ENCODE measurements at places on chromosomes 3 and 15.

- no peak for DNase-seq
Observed at GRCh38 chr3:112785321-112786001, 61.2 kb downstream of the CD200R1L start.

DNA sequence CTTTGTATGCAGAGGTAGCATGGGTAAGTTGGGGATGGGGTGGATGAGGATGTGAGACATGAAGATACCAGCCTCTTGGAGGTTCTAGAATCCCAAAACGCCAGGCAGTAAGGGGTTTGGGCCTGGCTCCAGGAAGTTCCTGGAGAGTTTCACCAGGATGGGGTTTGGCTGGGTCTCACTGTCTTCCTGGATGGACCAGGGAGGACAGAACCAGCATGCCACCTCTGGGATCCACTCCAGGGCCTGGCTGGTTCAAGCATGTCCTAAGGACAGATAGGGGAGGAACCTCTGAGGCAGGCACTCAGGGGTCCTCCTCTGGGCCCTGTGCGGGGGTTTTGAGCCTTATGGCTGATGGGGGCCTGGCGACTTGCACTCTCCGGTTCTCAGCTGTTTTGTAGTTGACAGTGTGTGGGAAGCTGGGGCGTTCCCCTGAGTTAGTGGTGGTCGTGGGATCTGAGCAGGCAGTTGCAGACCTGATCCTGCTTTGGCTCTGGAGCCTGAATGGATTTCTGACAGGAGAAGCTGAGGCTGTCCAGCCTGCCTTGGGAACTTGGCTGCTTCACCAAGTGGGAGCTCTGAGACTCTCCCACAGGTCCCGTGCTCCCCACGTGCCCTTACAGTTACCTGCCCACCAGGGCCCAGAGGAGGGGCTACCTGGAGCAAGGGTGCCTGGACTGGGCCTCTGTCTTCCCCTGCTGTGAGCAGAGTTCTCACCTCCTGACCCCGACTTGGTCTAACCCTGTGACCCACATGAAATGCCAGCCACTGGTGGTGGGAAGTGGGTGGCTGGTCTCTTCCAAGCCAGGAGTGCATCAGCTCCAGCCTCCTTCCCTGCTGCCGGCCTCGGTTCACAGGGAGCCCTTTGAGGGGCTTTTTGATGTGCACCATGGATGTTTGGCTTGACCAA lies 128.4 kb downstream of the EEFSEC start:
- no peak for DNase-seq

DNA sequence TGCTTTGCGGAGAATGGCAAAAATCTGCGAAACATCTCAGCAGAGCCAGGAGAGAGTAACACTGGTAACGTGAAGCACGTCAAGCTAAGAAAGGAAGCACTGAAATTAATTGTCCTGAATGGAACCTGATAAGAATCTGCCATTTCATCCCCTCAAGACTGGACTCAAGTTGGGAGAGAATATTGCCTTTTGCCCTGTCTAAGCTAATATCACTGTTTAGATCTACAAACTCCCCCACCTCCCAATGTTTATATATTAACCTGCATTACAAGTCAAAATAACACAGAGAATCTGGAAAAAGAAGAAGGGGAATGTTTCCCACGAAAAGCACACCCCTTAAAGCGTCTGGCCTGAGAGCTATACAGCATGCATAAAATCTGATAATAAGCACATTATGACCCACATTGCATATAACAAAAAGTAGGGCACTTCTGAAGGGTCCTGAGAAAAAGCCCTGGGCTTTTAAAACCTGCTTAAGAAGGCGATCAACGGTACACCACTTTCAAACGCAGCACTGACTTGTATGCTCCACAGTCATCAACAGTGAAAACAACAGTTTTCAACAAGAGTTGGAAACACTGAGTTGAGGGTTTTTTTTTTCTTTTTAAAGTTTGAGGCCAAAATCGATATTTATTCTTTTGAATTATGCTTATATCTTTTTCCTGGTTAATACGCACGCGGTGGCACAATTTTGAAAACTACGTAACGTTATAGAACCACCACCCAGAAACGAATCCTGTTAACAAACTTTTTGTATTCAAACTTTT lies 1.4 kb upstream of the KAT2B start:
- DNase-seq: no peak

DNA sequence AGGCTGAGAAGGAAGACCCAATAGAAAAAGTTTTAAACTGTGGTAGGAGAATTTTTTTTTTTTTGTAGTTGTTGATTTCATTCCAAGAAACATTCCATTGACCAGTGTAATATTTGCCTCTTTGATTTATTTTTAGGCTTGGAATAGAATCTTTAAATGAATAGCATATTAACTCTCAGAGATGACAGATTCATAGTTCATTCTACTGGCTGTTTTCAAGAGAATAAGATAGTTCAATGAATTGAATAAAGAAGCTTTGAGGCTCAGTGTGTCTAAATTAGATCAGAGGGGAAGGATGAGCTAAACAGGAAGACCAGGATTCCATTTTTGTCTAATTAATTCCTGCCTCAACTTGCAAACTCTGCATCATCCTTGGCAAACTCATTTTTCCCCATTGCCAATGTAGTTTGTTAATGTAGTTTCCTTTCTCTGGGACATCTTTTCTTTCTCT lies 98.4 kb downstream of the NAALADL2 start:
- DNase-seq: no peak

DNA sequence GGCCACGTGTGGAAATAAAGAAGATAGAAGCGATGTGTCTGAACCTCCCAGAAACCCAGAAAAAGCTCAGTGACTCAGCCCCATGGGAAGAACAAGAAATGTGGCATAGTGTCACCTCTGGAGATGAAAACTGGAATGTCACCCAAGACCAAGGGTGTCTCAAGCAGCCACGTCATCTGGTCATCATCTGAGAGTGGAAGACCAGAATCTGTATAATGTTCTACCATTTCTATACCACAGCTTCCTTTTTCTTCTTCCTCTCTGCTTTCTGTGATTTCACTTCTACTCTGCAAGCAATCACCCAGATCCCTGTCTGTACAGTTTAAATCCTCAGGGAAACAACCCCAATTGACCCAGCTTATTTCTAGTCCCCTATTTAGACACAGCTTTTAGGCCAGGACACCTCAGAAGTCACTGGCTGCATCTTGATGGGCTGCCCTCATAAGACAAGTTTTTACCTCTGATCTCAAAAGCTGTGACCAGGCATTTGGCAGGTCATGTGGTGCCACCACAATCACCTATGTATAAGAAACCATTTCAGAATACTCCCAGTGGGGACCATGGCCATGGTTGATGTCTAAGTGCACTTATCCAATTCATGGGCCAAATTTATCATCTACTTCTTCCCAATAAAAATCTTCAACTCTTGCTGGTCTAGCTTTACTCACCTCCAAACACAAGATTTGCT lies 278.5 kb upstream of the UMPS start:
- no peak for DNase-seq

- no peak for DNase-seq
Observed at GRCh38 chr3:68912376-68912775, 20.0 kb downstream of the TAFA4 start.

DNA sequence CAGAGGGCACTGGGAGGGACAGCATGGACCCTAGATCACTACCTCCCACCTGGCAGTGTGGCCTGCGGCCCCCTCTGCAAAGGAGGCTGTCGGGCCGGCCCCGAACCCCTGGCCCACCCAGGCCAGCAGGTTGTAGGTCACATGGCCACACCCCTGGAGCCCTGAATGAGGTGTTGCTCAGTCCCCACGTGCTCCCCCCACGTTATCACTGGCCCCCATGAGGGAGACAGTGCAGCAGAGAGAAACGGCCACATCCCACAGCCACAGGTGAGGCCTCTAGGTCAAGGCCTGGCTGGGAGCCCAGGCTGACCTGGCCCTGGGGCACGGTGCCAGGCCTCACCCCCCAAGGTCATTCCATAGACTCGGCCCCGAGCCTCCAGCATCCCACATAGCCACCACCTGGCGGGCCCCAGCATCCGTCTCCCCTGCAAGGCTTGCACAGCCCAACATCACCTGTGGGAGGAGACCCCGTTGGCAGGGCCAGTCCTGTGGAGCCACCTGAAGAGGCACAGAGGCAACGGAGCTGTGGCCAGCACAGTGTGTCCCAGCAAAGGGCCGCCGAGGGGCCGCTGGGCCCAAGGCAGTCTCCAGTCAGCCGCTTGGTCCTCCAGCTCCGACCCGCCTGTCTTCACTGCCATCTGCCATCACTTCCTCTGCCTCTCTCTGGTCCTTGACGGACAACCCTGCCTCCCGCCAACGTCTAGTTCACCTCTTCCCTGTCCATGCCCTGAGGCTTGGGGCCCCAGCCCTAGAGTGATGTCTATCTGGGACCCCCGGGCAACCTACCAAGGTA lies 53.1 kb downstream of the DNAJB8 start:
- DNase-seq: no peak

DNA sequence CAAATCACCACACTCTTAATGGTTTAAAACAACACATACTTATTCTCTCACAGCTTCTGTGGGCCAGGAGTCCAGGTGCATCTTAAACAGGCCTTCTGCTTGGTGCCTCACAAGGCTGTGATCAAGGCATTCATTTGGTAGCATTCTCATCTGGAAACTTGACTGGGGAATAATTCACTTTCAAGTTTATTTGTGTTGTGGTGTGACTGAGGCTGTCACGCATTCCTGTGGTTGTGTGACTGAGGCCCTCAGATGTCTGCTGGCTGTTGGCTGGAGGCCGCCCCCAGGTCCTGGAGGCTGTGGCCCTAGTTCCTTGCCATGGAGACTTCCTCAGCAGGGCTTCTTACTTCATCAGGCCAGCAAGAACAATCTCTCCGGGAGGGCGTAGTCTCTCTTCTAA lies 16.9 kb upstream of the FAM3D start:
- no peak for DNase-seq

- no peak for DNase-seq
Observed at GRCh38 chr3:86654806-86655460, 336.0 kb downstream of the VGLL3 start.

GRCh38 chr3:129555616-129556357 lies 12.8 kb downstream of the H1-8 start:
- no peak for DNase-seq

DNA sequence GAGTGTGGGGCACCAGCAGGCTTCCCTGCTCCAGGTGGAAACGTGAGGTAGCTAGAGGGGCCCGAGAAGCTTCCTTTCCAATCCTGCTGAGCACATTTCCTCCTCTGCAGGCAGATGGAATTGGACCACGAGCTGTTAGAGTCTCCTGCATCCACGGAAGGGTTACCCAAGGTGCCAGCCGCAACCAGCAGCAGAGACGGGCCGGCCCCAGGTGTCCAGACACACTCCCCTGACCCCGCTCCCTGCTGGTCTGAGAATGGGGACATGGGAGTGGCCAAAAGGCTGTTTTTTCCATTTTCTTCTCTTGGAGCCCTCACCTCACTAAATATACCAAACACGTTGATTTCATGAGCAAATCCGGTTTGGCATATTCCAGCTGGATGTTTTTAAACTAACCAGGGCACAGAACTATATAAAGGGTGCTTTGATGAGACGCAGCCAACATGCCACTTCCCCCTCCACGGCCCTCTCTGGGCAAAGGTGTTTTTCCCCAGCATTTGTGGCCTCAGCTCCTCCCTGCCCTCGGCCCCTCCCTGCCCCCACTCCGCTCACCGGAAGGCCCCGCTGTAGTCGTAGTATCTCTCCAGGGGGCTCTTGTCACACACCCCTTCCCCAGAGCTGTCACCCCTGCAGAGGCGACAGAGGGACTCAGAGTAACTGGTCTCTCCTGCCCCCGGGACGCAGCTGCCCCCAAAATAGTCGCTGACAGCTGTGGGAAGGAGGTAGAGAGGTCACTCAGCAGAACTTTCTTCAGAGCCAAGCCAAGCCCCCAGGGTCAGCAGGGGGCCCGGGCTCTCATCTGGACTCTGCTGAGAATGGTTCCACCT lies 7.0 kb downstream of the MELTF start:
- DNase-seq: no peak

GRCh38 chr15:25932696-25933095 lies 69.6 kb upstream of the ATP10A start:
- DNase-seq: no peak

DNA sequence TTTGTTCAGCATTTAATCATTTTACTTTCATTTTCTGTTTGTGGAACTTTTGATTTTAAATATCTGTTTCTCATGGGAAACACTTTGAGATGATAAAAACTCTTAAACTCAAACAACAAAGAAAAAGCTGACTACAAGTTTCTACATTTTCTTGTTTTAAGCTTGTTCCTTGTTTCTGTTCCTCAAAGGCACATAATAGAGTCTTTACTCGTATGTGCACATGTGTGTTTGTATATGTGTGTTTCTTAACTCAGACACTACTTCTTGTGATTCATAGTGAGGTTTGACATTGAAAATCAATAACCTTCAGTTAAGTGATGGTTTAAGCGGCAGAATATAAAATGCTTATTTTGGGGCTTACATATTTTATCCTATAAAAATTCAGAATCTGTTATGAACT lies 786.7 kb upstream of the EPHA6 start:
- no peak for DNase-seq

DNA sequence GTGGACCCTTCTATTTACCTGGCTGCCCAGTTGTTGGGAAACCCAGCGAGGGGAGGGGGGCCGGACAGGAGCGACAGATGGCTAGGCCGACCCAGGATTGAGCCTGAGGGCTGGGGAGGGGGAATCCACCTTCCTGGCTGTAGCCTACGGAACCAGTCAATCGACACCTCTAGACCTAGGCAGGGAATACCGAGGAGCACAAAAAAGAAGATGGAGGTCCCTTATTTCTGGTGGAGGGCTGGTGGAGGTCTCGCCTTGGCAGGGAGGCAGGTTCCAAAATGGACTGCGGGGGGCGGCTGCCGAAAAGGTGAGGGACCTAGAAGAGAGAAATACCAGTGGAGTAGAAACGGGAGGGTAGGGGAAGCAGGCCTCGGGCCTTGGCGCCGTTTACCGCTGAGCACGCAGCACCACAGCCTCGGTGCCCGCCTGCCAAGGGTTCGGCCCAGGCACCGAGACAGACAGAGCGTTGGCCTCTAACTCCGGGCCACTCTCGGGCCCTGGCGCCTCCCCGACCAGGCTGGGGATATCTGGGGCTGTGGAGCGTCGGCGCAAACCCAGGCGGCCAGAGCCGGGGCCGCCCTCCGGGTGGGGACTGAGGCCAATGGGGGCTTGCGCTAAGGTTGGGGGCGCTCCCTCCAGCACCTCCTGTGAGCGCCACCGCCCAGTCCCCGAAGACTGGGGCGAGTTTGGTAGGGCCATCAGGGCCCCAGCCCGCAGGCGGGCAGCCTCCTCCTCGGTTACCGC lies 1.6 kb downstream of the ANKRD63 start:
- DNase-seq: no peak

- no peak for DNase-seq
Observed at GRCh38 chr15:76153241-76154197, 93.7 kb downstream of the TMEM266 start.

- no peak for DNase-seq
Observed at GRCh38 chr15:77437264-77437663, 16.6 kb downstream of the HMG20A start.

- DNase-seq: no peak
Observed at GRCh38 chr15:74608786-74609185, 6.8 kb upstream of the CLK3 start.

DNA sequence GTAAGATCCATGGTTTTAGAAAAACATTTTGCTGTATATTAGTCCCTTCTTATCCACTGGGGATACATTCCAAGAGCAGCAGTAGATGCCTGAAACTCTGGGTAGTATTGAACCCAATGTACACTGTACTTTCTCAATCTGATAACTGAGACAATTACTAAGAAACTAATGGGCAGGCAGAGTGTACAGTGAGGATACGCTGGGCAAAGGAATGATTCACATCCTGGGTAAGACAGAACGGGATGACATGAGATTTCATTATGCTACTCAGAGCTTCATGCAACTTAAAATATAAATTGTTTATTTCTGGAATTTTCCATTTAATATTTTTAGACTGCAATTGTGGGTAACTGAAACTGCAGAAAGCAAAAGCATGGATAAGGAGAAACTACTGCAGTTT lies 46.2 kb upstream of the TEX55 start:
- DNase-seq: no peak
